ENCODE measurements at places on chromosomes 2 and 18. TPM values are rescaled to one million over a fixed set of nuclear protein-coding genes. Genes with fewer than 3 reads are reported as not detected.

SCN3A gene
- 1.00 TPM for total RNA-seq

EFR3B gene
- total RNA-seq, result 1.4 TPM

POTEC gene
- under 0.01 TPM for total RNA-seq

DAW1 gene
- total RNA-seq, result 0.55 TPM
